ENCODE measurements at places on chromosomes 5 and 9. TPM values are rescaled to one million over a fixed set of nuclear protein-coding genes. Genes with fewer than 3 reads are reported as not detected.

DNA sequence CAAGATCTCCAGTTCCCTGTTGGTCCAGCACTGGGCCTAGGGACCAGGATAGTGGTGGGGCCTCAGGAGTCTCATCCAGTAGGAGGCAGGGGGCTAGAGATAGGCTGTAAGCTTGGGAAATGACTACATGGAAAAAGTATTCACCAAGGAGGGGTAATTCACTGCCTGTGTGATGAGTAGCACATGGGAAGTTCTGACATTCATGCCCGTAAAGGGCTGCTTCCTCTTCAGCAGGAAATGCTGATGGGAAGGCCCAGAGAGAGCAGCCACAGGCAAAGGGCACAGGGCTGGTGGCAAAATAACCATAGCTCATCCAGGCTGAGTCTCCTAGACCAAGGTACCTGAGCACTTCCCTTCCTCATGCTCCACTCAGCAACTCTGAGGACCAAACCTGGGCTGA, 23.1 kb upstream of the FRRS1L start:
- peaks cover 49% of the 10 kb centered on the region for H3K36me3 ChIP-seq
- peaks cover 3% of the 10 kb centered on the region for H3K4me1 ChIP-seq
- no peak overlapping the region for H3K4me3 ChIP-seq
- H3K27me3 ChIP-seq, result no peaks in the 10 kb centered on the region
- no peak overlapping the region for H3K27ac ChIP-seq
- no peak for DNase-seq

DNA sequence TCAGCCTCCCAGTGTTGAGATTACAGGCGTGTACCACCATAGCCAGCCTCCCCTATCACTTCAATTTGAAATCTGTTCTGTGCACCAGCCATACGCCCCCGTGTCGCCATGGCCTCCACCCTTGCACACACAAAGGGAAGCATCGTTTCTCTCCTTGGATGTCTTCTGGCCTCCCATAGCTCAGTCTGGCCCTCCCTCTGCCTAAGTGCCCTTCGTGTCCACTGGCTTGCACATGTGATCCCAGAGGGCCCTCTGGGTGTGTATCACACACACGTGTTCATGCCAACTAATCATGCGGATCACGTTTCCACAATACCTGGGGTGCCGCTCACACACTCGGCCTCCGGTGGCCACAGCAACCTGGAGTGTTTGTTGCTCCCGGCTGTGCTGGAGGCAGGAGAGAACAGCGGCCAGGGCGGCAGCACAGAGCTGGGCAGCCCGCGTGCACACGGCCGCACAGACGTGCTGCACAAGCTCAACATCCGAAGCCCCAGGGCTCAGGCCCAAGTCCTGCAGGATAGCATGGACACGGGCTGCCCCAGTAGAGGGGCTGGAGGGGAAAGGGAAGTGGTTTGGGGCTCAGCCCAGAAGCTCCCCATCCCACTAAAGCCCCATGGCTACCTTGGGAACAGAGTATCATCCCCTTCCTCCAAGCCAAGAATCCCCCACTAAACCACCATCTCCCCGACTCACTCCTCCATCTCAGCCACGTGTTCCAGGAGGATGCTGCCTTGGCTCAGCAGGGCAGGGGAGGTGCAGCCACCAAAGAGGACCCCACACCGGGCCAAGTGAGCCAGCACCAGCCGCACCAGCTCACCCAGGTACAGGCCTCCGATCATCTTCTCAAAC, 10.9 kb downstream of the HK3 start:
- peaks cover 9% of the 10 kb centered on the region for H3K4me1 ChIP-seq
- no peak overlapping the region for H3K4me3 ChIP-seq
- DNase-seq, result no peak
- peaks cover 7% of the 10 kb centered on the region for H3K36me3 ChIP-seq
- H3K27ac ChIP-seq, result no peak overlapping the region

DNA sequence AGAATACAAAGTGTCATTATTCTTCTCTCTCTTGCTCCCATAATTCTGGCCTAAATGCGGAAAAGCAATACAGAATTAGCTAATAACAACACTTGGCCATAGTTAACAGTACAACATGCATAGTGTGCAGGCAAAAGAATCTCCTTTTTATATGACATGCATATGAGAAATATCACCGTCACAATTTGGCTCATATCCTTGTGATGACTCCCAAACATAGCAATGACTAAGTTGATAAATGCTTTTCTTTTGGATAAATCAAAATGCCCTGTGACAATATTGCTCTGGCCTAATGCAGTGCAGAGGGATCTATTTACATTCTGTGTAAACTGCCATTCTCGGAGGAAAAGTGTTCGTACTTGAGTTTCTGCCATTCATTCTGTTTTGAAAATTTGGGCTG, 121.9 kb upstream of the GHR start:
- H3K4me1 ChIP-seq, result no peaks in the 10 kb centered on the region
- H3K4me3 ChIP-seq, result no peak overlapping the region
- H3K36me3 ChIP-seq, result no peaks in the 10 kb centered on the region
- no peaks in the 10 kb centered on the region for H3K27me3 ChIP-seq

GRCh38 chr5:102670224-102670836, 84.8 kb upstream of the PAM start:
- H3K36me3 ChIP-seq, result no peaks in the 10 kb centered on the region
- no peaks in the 10 kb centered on the region for H3K4me1 ChIP-seq
- no peak for DNase-seq
- H3K4me3 ChIP-seq, result no peak overlapping the region
- H3K27me3 ChIP-seq, result no peaks in the 10 kb centered on the region
- no peak overlapping the region for H3K27ac ChIP-seq

- H3K27ac ChIP-seq, result peak overlapping the region; percentile 94
- peak overlapping the region; percentile 72 for H3K4me3 ChIP-seq
- H3K36me3 ChIP-seq, result no peaks in the 10 kb centered on the region
- peaks cover 3% of the 10 kb centered on the region for H3K4me1 ChIP-seq
- H3K27me3 ChIP-seq, result no peaks in the 10 kb centered on the region
- no peak for DNase-seq
These were observed 794 bp downstream of the PTBP3 start for GRCh38 chr9:112332674-112332976.

DNA sequence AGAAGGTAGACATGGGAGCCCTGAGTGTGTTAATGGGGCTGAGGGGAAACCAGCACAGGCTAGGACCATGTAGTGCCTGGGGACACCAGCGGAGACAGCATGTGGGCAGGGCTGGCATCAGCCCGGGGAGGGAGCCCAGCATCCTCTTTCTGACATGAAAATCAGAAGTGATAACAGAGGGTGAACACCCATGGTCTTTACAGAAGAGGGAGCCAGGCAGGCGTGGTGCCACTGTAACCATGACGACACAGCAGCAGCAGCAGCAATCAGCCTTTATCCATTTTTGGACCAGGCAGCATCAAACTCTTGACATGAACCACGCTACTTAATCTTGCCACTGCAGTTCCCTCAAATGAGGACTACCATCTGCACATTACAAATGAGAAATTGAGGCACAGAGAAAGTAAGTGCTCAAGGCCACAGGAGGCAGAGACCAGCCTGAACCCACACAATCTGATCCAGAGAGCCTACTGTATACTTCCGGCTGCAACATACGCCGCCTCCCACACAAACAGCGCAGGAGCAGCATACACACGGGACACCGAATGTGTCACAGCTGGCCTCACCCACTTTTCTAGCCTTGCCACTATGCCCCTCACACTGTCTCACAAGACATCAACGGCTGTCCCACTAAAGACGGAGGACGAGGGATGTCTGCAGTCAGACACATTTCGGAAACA, 23.8 kb downstream of the CAMSAP1 start:
- no peak for DNase-seq
- peaks cover 55% of the 10 kb centered on the region for H3K4me1 ChIP-seq
- no peaks in the 10 kb centered on the region for H3K27me3 ChIP-seq

GRCh38 chr5:82850393-82850792, 226.8 kb downstream of the TMEM167A start:
- no peaks in the 10 kb centered on the region for H3K27me3 ChIP-seq
- no peaks in the 10 kb centered on the region for H3K4me1 ChIP-seq
- H3K4me3 ChIP-seq, result no peak overlapping the region
- DNase-seq, result no peak
- no peaks in the 10 kb centered on the region for H3K36me3 ChIP-seq

GRCh38 chr5:143207563-143208364, 195.7 kb downstream of the NR3C1 start:
- H3K27ac ChIP-seq, result peak overlapping the region; percentile 6
- H3K4me1 ChIP-seq, result peaks cover 6% of the 10 kb centered on the region
- H3K36me3 ChIP-seq, result no peaks in the 10 kb centered on the region
- H3K27me3 ChIP-seq, result no peaks in the 10 kb centered on the region
- no peak overlapping the region for H3K4me3 ChIP-seq

DNA sequence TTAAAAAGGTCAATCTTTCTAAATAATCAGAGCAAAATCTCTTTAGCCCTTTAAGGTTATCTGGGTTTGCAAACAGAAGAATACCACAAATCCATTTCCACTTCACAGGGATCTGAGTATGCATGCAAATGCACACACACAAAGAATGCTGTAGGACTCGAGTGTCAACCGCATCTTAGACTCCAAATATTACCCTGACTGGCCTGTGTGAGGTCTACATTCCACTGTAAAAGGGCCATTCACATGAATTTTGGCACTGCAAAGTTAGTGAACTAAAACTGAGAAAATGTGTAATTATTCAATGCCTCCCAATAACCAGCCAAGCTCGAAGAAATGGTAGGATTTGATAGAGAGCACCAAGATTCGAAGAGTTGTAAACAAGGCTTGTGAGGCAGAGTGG, 199.9 kb downstream of the AGTPBP1 start:
- no peaks in the 10 kb centered on the region for H3K36me3 ChIP-seq
- no peak for DNase-seq
- H3K4me3 ChIP-seq, result no peak overlapping the region

DNA sequence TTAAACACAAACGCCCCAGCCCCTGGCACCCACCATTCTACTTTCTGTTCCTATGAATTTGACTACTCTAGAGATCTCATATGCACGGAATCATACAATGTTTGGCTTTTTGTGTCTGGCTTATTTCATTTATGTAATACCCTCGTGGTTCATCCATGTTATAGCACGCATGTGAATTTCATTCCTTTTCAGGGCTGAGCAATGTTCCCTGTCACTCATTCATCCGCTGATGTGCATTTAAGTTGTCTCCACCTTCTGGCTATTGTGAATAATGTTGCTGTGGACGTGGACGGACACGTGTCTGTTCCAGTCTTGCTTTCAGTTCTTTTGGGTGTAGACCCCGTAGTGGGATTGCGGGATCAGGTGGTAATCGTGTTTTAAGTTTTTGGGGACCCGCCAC, 79.9 kb upstream of the BARHL1 start:
- no peak for DNase-seq
- H3K27me3 ChIP-seq, result peaks cover 16% of the 10 kb centered on the region
- H3K4me1 ChIP-seq, result peaks cover 7% of the 10 kb centered on the region
- no peak overlapping the region for H3K4me3 ChIP-seq
- no peak overlapping the region for H3K27ac ChIP-seq
- peaks cover 3% of the 10 kb centered on the region for H3K36me3 ChIP-seq

PCDHGA4 gene
- 9.5 TPM for polyA plus RNA-seq

GDF9 gene
- 1.2 TPM for polyA plus RNA-seq

GRCh38 chr5:110361471-110361870, 365.0 kb downstream of the TMEM232 start:
- peaks cover 3% of the 10 kb centered on the region for H3K4me1 ChIP-seq
- H3K27me3 ChIP-seq, result no peaks in the 10 kb centered on the region
- no peak overlapping the region for H3K4me3 ChIP-seq

DNA sequence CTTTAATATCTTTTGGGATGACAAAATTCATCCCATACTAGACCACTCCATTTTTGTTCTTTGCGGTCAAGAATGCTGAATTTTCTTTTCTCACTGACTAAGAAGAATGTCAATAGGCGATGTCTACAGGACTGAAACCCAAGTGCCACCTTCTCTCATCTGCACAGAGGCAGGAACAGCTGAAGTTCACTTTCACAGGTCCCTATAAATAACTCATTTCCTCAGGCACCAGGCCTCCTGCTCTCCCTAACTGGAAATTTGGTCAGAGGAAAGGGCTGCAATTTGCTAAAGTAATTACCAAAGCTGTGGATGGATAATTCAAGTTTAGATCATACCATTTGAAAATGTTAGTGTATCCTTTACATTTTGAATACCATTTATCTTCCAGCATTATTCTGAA, 142.9 kb downstream of the DIRAS2 start:
- H3K4me1 ChIP-seq, result no peaks in the 10 kb centered on the region
- no peak overlapping the region for H3K4me3 ChIP-seq
- DNase-seq, result no peak

DNA sequence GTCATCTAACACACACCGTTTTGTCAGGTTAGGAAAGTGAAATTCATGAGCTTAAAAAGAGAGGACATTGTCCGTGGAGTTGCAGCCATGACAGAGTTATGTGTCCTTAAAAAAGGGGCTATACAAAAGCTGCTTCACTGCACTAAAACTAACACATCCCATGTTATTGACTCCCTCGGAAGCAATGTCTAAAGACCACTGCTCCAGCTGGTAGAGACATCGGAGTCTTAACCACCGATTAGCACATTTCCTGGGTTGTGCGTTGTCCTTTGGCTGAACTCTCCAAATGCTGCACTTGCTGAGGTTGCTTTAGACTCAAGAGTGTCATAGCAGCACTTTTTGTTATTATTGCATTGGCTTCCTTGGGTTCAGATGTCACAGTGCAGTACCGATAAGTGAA, 128.3 kb upstream of the C9orf72 start:
- no peak overlapping the region for H3K27ac ChIP-seq
- peak; percentile 77 for DNase-seq
- H3K4me1 ChIP-seq, result no peaks in the 10 kb centered on the region
- H3K36me3 ChIP-seq, result no peaks in the 10 kb centered on the region
- H3K27me3 ChIP-seq, result no peaks in the 10 kb centered on the region
- no peak overlapping the region for H3K4me3 ChIP-seq

GRCh38 chr5:120457839-120458507, 6.1 kb upstream of the PRR16 start:
- H3K4me3 ChIP-seq, result no peak overlapping the region
- no peak for DNase-seq
- H3K27ac ChIP-seq, result no peak overlapping the region
- peaks cover 3% of the 10 kb centered on the region for H3K4me1 ChIP-seq
- H3K36me3 ChIP-seq, result no peaks in the 10 kb centered on the region

DNA sequence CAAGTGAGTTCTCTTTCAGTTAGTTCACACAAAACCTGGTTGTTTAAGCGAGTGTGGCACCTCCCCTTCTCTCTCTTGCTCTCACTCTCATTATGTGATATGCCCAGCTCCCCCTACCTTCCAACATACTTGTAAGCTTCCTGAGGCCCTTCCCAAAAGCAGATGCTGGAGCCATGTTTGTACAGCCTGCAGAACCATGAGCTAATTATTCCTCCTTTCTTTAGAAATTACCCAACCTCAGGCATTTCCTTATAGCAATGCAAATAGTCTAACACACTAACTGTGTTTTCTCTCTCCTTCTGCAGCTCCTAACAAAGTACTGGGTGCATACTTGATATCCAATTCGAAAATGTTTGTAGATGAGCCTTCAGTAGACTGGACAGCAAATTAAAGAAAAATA, 62.7 kb downstream of the TRIM32 start:
- no peak overlapping the region for H3K27ac ChIP-seq
- DNase-seq, result no peak
- H3K4me3 ChIP-seq, result no peak overlapping the region

IER5L gene
- polyA plus RNA-seq, result 5.9 TPM

RPL35 gene
- 828 TPM for polyA plus RNA-seq

GAPT gene
- polyA plus RNA-seq, result 0.38 TPM

DNA sequence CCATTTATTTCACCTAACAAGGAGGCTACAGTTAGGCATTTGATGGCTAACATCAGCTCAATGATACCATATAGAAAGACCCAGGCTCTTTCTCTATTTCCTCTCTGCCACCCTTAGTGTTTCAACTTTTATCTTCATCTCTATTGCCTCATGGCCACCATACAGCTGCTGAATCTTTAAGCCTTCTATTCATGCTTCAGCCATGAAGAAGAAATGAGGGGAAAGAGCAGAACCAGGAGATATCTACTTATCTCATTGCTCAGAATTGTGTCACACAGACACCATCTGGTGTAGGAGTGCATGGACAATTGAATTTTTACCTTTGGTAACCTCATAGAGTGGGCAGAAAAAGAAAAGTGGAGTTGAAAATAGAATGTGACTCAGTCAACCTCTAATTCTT, 6.7 kb downstream of the GAPT start:
- H3K4me3 ChIP-seq, result no peak overlapping the region
- no peaks in the 10 kb centered on the region for H3K4me1 ChIP-seq
